ENCODE measurements at places on chromosomes 6 and 20. TPM values are rescaled to one million over a fixed set of nuclear protein-coding genes. Genes with fewer than 3 reads are reported as not detected.

DNA sequence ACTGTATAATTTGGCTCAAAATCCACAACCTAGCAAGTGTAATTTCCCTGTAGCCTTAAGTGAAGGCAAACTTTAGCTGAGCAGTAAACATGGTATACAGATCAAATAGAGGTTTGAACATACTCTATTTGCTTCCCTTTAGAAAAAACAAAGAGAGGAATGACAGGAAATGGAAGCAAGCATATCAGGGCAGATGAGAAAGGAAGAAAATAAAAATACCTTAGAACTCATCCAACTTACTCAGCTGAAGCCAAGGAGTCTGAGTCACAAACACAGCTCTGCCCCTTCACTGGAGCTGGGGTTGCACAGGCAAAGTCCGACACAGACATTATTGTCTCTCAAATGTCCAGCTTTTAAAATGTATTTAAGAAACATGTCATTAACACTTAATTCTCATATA lies 379.9 kb upstream of the IRAK1BP1 start:
- no peaks in the 10 kb centered on the region for H3K4me1 ChIP-seq
- no peaks in the 10 kb centered on the region for H3K27me3 ChIP-seq
- H3K27ac ChIP-seq, result no peak overlapping the region
- no peaks in the 10 kb centered on the region for H3K36me3 ChIP-seq
- no peak for DNase-seq
- no peak overlapping the region for H3K4me3 ChIP-seq

DNA sequence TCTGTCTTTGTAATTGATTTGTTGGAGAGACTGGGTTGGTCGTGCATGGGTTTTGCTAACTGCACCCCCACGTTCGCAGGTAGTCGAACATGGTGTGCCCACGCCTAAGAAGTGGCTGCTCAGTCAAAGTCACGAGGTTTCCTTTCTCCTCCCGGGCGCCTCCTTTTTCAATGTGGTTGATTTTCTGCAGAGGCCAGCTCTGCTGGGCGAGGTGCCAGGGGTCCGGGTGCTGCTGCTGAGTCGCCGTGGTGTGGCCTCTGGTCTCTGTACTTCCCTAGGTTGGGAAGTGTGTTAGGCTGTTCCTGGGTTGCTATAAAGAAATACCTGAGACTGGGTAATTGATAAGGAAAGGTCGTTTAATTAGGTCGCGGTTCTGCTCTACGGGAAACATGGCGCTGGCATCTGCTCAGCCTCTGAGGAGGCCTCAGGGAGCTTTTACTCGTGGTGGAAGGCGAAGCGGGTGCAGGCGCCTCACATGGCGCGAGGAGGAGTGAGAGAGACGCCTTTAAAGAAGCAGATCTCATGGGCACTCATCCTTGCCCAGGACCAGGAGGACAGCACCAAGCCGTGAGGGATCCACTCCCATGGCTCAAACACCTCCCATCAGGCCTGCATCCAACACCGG lies 14.1 kb downstream of the OSBPL2 start:
- no peak overlapping the region for H3K4me3 ChIP-seq
- no peak for DNase-seq
- no peaks in the 10 kb centered on the region for H3K27me3 ChIP-seq
- H3K27ac ChIP-seq, result no peak overlapping the region

DNA sequence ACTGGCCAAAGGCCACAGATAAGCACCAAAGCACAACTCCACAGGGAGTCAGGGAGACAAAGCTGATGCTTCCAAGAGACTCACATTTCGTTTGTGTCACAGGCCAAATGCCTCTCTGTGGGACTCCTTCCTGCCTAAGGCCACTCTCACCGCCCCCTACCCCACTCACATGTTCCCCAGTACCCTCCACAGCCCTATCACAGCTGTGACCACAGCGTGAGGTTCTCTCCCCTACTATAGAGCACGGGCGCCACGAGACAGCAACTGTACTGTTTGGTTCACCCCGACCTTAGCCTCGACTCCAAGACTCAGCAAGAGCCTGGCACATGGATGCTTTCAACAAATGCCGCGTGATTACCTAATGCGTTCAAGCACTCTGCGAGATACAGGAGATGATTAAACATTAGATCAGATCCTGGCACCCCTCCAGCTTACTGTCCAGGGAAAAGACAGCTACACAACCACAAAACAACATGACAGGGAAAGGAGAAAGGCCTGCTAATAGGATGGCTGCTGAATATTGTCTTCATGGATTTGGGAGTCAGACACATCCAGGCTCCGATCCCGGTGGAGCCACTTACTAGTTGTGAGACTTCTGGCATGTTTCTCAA lies 105.5 kb downstream of the AGPAT4 start:
- peaks cover 27% of the 10 kb centered on the region for H3K4me1 ChIP-seq
- H3K4me3 ChIP-seq, result no peak overlapping the region
- no peak for DNase-seq
- H3K27me3 ChIP-seq, result no peaks in the 10 kb centered on the region

DNA sequence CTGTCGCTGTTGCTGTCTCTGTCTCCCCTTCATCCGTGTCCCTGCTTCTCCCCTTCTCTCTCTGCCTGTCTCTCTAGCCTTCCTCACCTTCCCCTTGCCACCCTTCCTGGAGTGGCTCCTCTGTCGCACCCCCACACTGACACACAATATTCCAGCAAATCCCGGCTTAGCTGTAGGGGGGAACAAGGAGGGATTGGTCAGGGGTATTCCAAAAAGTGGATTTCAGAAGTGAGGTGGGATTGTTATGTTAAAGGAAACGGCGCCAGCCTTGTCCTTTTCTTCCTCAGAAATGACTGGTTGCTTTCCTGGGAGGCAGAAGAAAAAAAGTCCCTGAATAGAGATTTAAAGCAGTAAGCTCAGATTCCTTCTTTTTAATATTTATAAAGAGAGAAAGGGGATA lies 76.3 kb upstream of the SIRPA start:
- no peak for DNase-seq
- no peaks in the 10 kb centered on the region for H3K27me3 ChIP-seq

Gene TP53TG5
- total RNA-seq, result 0.17 TPM

DNA sequence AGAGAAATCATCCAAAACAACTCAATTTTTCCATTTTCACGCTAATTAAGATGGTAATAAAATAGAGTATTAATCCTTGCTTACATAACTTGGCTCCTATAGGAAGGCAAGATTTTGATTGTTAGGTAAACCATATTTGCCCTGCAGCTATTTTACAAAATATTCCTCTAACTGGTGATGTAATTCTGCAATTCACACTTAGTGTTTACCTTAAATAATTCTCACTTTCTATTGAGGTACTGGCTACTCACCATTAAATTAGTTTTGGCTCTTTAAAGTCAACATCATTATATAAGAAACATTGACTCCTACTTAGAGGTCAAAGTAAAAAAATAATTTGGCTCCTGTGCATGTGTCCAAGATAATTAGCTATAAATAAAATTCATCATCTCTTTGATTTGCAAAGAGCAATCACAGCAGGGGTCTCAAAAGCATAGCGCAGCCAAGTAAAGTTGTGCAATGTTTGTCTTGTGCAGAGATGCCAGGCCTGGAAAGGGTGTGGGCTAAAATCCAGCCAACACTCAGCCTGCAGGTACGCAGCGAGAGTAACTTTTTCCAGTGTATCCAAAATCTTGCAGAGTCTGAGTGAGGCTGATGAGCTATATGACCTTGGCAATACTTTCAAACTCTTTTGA lies 501.2 kb downstream of the MMUT start:
- no peaks in the 10 kb centered on the region for H3K4me1 ChIP-seq

- no peaks in the 10 kb centered on the region for H3K27me3 ChIP-seq
- H3K27ac ChIP-seq, result no peak overlapping the region
- no peaks in the 10 kb centered on the region for H3K36me3 ChIP-seq
- no peaks in the 10 kb centered on the region for H3K4me1 ChIP-seq
These were observed 148.6 kb upstream of the ZFP64 start for GRCh38 chr20:52340036-52340634.

DNA sequence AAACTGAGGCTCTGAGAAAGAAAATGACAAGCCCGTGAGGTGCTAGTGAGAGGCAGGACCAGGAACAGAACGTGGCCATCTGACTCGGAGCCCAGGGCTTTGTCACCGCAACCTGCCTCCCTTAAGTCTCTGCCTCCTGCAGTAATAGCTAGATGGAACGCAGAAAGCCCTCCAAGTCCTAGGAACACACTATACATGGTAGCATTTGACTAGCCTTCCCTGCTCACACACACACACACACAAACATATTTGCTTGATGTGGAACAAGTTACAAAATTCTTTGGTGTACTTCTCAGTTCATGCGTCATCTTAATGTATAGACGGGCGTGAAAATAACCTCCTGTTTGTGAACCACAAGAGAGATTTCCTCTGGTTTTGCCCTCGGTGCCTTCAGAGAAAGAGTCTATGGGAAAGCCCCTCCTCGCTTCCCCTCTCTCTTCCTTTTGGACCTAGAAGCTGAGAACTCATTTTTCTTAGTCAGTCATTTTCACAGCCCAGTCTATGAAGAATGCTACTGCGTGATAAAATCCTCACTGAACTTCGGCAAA lies 38.8 kb downstream of the C6orf52 start:
- no peaks in the 10 kb centered on the region for H3K27me3 ChIP-seq
- no peaks in the 10 kb centered on the region for H3K36me3 ChIP-seq
- no peak overlapping the region for H3K27ac ChIP-seq
- H3K4me1 ChIP-seq, result peaks cover 10% of the 10 kb centered on the region
- DNase-seq, result no peak
- no peak overlapping the region for H3K4me3 ChIP-seq

DNA sequence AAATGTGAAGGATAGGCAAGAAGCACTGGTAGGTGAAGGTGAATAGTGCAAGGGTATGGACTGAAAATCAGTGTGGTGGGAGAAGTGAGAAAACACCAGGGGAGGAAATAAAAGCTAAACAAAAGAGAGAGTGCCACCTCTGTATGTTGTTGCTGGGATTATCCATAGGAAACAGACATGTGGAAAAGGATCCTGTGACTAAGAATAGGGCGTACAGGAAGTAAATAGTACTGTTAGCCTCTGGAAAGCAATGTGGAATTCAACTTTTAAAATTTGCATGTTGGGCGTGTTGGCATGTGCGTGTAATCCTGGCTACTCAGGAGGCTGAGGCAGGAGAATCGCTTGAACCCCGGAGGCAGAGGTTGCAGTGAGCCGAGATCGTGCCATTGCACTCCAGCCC lies 661.7 kb downstream of the KIF16B start:
- peaks cover 5% of the 10 kb centered on the region for H3K4me1 ChIP-seq
- no peaks in the 10 kb centered on the region for H3K27me3 ChIP-seq
- H3K36me3 ChIP-seq, result no peaks in the 10 kb centered on the region
- peak; percentile 0 for DNase-seq
- H3K27ac ChIP-seq, result no peak overlapping the region

Gene EYA2
- 5.3 TPM for total RNA-seq

Gene OR12D3
- total RNA-seq, result not detected

DNA sequence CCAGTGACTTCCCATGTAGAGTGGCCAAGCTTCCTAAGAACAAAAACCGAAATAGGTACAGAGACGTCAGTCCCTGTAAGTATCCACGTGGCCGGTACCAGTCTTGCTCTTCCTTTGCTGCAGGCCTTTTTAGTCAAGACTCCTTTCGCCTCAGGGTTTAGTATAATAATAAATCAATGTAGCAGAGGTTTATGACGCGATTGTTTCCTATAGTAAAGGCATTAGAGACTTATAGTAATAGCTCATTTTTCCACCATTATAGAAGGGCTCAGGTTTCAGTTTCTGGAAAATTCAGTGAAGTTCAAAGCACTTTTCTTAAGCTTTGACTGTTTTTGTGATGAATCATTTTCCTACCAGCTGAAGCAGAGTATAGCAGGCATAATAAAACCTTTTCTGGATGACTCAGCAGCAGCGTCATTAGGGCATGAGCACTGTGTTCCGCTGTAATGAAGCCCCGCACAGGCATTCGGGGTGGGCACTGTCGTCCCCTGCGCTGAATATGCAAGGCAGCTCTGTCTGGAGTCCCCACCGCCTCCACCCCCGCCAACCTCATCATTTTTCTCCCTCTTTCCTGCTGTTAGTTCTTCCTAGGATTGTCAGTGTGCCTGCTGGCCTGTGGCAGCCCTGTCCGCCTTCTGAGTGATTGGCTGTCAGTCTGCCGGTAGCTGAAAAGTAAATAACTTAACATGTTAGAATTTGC lies 51.3 kb downstream of the PTPN1 start:
- H3K36me3 ChIP-seq, result no peaks in the 10 kb centered on the region
- peak overlapping the region; percentile 75 for H3K27ac ChIP-seq
- DNase-seq, result no peak

Gene FLRT3
- 1.3 TPM for total RNA-seq

Gene LSM2
- 34.5 TPM for total RNA-seq

DNA sequence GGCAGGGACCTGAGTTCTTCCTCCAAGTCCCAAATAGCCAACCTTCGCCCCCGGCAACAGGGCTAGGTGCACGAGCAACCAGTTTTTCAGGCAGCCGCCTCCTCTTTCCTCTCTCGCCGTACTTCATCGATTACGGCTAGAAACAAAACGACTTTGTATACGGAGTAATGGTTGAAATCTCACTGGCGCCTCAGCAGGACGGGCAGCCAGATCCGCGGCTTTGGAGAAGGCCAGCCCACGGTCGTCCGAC lies 333 bp upstream of the SMIM13 start:
- peak overlapping the region; percentile 100 for H3K4me3 ChIP-seq
- peaks cover 29% of the 10 kb centered on the region for H3K4me1 ChIP-seq
- peak overlapping the region; percentile 97 for H3K27ac ChIP-seq
- H3K36me3 ChIP-seq, result no peaks in the 10 kb centered on the region
- no peaks in the 10 kb centered on the region for H3K27me3 ChIP-seq

Gene SLCO4A1
- 42.4 TPM for total RNA-seq

Gene APOM
- total RNA-seq, result 1.5 TPM

DNA sequence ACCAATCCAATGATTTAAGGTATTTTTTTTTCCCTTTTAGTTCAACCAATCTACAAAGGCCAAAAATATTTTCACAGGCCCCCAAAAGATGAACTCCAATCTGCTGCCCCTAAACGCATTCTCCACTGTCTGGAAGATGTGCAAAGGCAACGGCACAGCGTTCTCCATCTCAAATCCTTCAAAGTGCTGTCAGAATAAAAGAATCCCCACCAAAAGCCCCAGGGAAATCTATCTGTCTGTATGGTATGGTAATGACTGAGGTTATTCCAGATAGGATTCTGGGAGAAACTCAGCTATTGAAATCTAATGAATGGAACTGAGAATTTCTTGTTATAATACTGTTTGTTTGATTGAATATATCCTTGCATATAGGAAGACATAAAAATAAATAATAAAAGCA lies 217.8 kb upstream of the CCN2 start:
- H3K36me3 ChIP-seq, result no peaks in the 10 kb centered on the region
- no peak for DNase-seq
- no peaks in the 10 kb centered on the region for H3K27me3 ChIP-seq
- H3K4me1 ChIP-seq, result peaks cover 8% of the 10 kb centered on the region
- H3K4me3 ChIP-seq, result no peak overlapping the region

DNA sequence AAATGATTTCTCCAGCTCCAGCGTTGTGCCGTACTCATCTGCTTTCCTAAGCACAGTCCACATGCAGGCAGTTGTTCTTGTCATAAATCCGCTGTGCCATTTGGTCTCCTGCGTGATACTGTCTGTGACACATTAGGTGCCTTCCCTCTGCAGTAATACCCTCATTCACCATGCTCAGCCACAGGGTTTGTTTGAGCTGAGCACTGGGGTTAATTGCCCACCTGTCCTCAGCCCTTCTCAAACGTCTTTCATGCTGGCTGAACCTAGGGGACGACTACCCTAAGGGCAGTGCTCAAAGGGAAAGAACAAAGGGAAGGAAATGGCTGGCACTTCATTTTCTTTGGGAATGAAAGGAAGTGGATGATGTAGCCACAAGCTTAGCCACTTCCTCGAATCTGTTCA lies 64.2 kb upstream of the MYLIP start:
- H3K4me3 ChIP-seq, result no peak overlapping the region
- no peaks in the 10 kb centered on the region for H3K4me1 ChIP-seq
- no peaks in the 10 kb centered on the region for H3K27me3 ChIP-seq
- H3K36me3 ChIP-seq, result no peaks in the 10 kb centered on the region
- H3K27ac ChIP-seq, result no peak overlapping the region

- no peaks in the 10 kb centered on the region for H3K36me3 ChIP-seq
- H3K4me3 ChIP-seq, result no peak overlapping the region
- no peak for DNase-seq
- H3K4me1 ChIP-seq, result no peaks in the 10 kb centered on the region
- no peaks in the 10 kb centered on the region for H3K27me3 ChIP-seq
- no peak overlapping the region for H3K27ac ChIP-seq
These were observed 88.1 kb downstream of the SNAP25 start for GRCh38 chr20:10306440-10307358.
